ENCODE measurements at places on chromosomes 12 and 14. TPM values are rescaled to one million over a fixed set of nuclear protein-coding genes. Genes with fewer than 3 reads are reported as not detected.
A peak's percentile ranks its signal among the peaks of the same experiment; 100 is the strongest.

Gene RAPGEF3
- 34.8 TPM for total RNA-seq

Gene C12orf50
- total RNA-seq, result not detected

Gene SERPINA9
- total RNA-seq, result not detected

Gene TSPAN11
- 1.7 TPM for total RNA-seq

Gene SLC6A12
- 1.2 TPM for total RNA-seq

Gene LRTM2
- not detected for total RNA-seq

Gene PLEK2
- not detected for total RNA-seq

Gene SLCO1B3
- 0.60 TPM for total RNA-seq

Gene CAPZA3
- total RNA-seq, result not detected

DNA sequence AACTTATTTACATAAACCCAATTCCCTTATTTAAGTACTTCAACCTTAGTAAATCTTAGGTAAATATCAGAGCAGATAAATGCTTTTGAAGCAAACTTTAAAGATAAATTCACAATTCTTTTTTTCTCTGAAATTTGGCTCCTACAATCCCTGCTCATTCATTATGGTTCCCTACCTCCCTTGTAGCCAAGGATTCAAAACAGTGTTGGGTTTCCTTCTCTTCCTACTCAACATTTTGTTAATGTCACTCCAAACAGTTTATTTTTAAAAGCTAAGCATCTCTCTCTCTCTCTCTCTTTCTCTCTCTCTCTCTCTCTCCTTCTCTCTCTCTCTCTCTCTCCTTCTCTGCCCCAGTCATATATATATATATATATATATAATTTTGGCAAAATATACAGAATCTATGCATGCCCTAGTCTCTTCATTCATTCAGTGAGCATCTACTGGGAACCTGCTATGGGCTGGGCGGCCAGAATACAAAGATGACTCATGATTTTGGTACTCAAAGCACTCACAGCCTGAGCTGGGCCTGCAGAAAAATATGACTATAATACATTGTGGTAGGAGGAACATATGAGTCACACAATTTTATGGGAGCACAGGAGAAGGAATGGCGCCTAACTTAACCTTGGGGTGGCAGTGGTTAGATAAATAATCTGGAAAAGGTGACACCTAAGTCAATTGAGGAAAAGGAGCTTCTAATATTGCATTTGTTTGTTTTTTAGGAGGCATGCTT lies 123.7 kb upstream of the DHRS4 start:
- H3K4me3 ChIP-seq, result no peak overlapping the region
- no peaks in the 10 kb centered on the region for H3K4me1 ChIP-seq
- H3K27me3 ChIP-seq, result peaks cover 16% of the 10 kb centered on the region
- H3K36me3 ChIP-seq, result no peaks in the 10 kb centered on the region

- peak overlapping the region; percentile 70 for H3K27ac ChIP-seq
- no peaks in the 10 kb centered on the region for H3K36me3 ChIP-seq
- peak overlapping the region; percentile 67 for H3K4me3 ChIP-seq
- peaks cover 78% of the 10 kb centered on the region for H3K27me3 ChIP-seq
- H3K4me1 ChIP-seq, result peaks cover 45% of the 10 kb centered on the region
- no peak for DNase-seq
Measured at GRCh38 chr14:24338843-24339242, 948 bp downstream of the RIPK3 start.

GRCh38 chr12:60148109-60148508 lies 552.3 kb downstream of the SLC16A7 start:
- H3K27me3 ChIP-seq, result no peaks in the 10 kb centered on the region
- no peak for DNase-seq
- H3K36me3 ChIP-seq, result no peaks in the 10 kb centered on the region
- no peak overlapping the region for H3K4me3 ChIP-seq

GRCh38 chr14:20855652-20856291 lies 35.4 kb upstream of the RNASE3 start:
- no peak overlapping the region for H3K27ac ChIP-seq
- peak; percentile 19 for DNase-seq
- H3K4me1 ChIP-seq, result no peaks in the 10 kb centered on the region

DNA sequence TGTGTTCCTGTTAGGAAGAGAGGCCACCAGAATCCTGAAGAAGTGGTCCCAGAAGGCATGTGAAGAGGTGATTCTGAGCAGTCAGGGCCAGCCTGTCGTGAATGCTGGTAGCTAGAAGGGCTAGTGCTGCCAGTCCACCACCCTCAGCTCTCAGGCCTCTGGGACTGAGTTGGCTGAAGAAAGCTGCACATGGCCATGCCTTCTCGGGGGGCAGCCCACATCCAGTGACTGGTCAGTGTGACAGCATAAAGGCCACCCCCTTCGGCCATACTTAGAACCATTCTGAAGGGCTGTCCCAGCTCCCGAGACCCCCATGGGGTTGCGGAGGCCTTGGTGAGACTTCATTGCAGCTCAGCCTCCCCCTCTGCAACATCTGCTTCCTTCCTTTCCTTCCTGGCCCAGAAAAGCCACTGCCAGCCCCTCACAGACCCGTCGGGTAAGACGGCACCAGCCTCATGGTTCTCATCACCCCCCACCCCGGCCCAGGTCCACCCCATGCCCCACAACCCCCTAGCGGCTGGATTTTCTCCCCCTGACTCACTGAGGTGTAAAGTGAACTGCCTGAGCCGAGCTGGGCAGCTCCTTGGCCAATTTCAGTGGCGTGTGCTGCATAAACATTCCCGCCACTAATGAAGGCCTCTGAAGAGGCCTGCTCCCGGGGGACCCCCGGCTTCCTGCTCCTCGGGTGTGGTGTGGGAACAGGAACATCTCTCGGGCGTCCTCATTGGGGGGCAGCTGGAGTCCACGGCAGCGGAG lies 49.5 kb upstream of the DIO3 start:
- no peaks in the 10 kb centered on the region for H3K27me3 ChIP-seq
- no peaks in the 10 kb centered on the region for H3K4me1 ChIP-seq
- H3K4me3 ChIP-seq, result no peak overlapping the region
- no peak for DNase-seq
- no peak overlapping the region for H3K27ac ChIP-seq
- no peaks in the 10 kb centered on the region for H3K36me3 ChIP-seq

GRCh38 chr12:13196130-13196921 lies at the start of gene EMP1:
EMP1 (plus strand) TSS chr12:13196726; CDS start chr12:13211511, 14,785 bp downstream.
- H3K27ac ChIP-seq, result peak within 1 kb of the TSS; percentile 94
- H3K4me1 ChIP-seq, result peaks cover 48% of the 10 kb centered on the region
- no peaks in the 10 kb centered on the region for H3K36me3 ChIP-seq
- DNase-seq, result peak; percentile 92

GRCh38 chr14:23112359-23113178 lies 6.5 kb downstream of the CEBPE start:
- H3K4me1 ChIP-seq, result peaks cover 7% of the 10 kb centered on the region
- no peak for DNase-seq
- no peaks in the 10 kb centered on the region for H3K36me3 ChIP-seq
- H3K4me3 ChIP-seq, result no peak overlapping the region

- no peak overlapping the region for H3K4me3 ChIP-seq
- H3K4me1 ChIP-seq, result no peaks in the 10 kb centered on the region
- no peak for DNase-seq
- H3K27me3 ChIP-seq, result peaks cover 34% of the 10 kb centered on the region
- no peak overlapping the region for H3K27ac ChIP-seq
Measured at GRCh38 chr14:94458558-94459205, 6.1 kb upstream of the SERPINA11 start.

- no peak overlapping the region for H3K4me3 ChIP-seq
- H3K36me3 ChIP-seq, result peaks cover 9% of the 10 kb centered on the region
- no peak overlapping the region for H3K27ac ChIP-seq
- DNase-seq, result no peak
- H3K27me3 ChIP-seq, result no peaks in the 10 kb centered on the region
Measured at GRCh38 chr12:116106870-116107269, 170.6 kb downstream of the MED13L start.

- H3K4me1 ChIP-seq, result no peaks in the 10 kb centered on the region
- no peak for DNase-seq
- H3K4me3 ChIP-seq, result no peak overlapping the region
- no peak overlapping the region for H3K27ac ChIP-seq
- H3K27me3 ChIP-seq, result no peaks in the 10 kb centered on the region
- H3K36me3 ChIP-seq, result no peaks in the 10 kb centered on the region
Measured at GRCh38 chr12:91677556-91677955, 468.1 kb downstream of the BTG1 start.

Measured in left ventricle myocardium inferior (tissue), 1 donor.